Fibroblast of upper back skin (primary cell): ENCODE measurements at places on chromosomes 3 and 15.

- DNase-seq = no peak
These were observed 99.7 kb downstream of the CEMIP start for GRCh38 chr15:80878867-80879250.

- DNase-seq = no peak
These were observed 56.2 kb downstream of the ABHD2 start for GRCh38 chr15:89144491-89144890.

DNA sequence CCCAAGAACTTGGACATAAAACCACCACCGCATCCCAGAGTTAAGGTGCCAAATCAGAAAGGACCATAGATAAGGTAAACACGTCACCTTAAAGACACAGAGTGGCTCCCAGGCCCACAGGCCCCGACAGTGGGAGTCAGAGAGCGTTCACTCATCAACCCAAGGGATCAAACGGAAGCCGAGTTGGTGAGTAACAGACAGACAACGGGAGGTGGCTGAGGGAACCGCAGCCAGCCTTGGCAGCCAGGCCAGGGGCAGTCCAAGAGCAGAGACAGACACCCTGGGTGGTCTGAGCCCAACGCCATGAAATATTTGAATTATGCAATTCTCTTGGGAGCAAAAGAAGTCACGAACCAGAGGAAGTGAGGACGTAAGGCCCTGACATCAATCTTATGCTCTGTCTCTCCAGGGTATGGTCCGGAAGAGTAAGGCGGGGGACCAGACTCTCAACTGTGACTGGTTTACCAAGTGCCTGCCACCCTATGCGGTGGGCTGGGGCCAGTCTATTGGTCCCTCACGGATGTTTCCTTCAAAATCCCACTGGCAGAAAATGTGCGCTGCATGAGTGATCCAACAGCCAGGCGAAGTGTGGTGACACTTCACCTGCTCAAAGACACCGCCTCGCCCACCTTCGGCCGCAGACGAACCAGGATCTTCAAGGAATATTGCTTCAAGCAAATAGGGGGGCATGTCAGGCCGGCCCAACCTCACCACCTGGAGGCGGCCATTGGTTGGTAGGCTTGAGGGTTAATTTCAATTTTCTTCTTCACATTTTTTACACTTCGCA, 34.3 kb downstream of the TMEM44 start:
- peak; percentile 99 for DNase-seq

DNA sequence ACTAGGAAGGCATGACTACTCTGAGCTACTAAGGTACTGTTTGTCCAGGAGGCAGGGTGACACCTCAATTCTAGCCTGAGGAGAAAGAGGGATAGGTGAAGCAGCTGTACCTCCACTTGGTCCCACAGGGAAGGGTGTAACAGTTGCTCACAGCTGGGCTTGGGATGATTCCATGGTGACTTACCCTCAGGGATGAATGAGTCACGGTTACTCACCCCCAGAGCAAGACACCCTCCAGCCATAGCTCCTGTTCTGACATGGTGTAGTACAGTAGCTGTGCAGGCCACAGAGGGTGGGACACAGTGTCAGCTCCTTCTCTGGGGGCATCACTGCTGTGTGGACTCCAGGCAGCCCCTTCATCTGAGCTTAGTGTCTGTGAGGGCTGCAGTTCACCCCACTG, 868.6 kb upstream of the SEMA6D start:
- peak; percentile 75 for DNase-seq

GRCh38 chr15:49379996-49380395, 43.0 kb upstream of the FGF7 start:
- no peak for DNase-seq

DNA sequence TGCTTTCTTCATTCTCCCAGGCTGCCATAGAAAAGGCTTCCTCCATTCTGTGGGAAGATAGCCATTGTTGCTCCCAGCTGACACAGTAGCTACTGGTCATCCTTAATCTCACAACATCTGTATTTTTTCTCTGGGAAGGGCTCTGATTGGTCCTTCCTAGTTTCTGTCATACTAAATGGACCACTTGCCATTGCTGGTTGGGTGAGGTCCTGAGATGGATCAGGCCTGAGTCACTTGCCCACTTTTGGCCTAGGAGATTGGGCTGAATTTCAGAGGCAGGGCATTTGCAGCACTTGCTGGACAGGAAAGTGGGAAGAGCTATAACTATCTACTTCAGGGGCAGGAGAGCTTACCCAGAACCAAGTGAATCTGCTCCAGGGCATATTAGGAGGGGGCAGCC, 106.5 kb upstream of the PROK2 start:
- DNase-seq = no peak

GRCh38 chr15:30827625-30828303, 76.0 kb upstream of the FAN1 start:
- DNase-seq = no peak

- DNase-seq = no peak
These were observed 1249.8 kb downstream of the NSUN3 start for GRCh38 chr3:95312650-95313049.

DNA sequence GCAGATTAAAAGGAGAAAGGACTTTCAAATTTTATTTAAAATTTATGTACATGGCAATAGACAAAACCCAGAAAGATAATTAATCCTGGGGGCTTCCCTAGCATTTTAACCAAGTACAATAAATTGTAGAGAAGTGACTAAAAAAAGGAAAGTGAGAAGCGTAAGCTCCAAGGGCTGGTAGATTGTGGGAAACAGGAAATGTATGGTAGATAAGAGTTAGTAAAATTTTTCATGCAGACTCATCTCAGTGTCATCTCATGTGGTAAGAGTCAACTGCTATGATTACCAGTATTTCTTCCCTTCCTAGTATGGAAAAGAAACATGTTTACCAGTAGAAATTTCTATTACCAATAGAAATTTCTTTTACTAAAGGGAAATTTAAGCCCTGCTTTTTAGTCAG, 464.3 kb upstream of the AGTR1 start:
- peak; percentile 12 for DNase-seq

GRCh38 chr15:61685534-61685933, 374.7 kb downstream of the VPS13C start:
- no peak for DNase-seq

- DNase-seq = no peak
These were observed 137.4 kb upstream of the UMPS start for GRCh38 chr3:124592658-124593441.

GRCh38 chr15:88021601-88022000, 234.9 kb downstream of the NTRK3 start:
- peak; percentile 32 for DNase-seq

DNA sequence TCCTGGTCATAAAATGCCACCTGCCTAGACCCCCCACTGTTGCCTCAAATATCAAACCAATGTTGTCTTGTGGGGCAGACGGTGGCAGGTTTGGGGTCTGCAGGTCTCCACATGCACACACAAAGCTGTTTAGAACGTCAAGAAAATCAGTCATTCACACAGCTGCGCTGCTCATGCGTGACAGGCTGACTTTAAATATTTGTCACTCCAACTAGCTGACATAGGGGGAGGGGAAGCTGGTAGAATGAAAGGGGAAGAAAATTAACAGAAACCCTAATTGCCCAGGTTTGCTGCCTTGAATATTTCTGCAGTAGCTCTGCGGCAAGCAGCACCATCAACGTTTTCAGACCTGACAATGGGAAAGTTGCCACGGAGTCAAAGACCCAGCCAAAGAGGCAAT, 201.8 kb downstream of the ABHD5 start:
- no peak for DNase-seq

GRCh38 chr15:85367741-85368140, 12.7 kb upstream of the AKAP13 start:
- no peak for DNase-seq

DNA sequence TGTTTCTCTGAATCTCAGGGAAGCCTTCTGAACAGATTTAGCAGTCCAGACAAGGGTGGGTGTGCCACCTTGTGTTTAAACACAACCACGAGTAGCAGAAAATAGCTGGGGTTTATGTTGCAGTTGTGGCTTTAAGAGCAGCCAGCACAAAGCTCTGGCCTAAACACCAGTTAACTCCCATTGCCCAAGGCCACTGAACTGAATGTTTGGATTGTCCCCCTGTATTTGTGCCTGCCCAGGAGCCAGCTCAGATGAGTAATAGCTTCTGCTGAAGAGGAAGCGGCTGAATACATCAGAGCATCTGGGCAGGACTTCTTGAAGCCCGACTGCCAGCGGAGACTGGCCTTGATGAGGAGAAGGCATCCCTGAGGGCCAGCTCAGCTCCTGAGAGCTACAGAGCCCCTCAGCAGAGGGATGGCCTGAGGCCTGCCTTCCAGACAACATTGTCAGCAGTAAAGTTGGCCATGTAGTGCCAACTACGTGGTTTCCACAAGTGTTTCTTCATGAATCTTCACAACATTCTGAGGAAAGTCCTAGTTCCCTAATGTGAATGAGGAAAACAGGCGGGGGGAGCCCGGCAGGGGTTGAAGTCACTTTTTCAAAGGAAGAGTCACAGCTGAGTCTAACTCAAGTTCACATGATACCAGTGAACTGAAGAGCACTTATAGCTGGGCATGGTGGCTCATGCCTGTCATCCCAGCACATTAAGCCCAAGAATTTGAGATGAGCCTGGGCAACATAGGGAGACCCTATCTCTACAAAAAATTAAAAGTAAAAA, 65.8 kb upstream of the ZBTB38 start:
- DNase-seq = peak; percentile 21

- no peak for DNase-seq
These were observed 188.4 kb downstream of the CPNE4 start for GRCh38 chr3:131846296-131846924.

GRCh38 chr15:33679061-33679460, 289.2 kb upstream of the CHRM5 start:
- peak; percentile 10 for DNase-seq

GRCh38 chr3:77039606-77040171, at the start of gene ROBO2:
Gene ROBO2 (plus strand): TSS chr3:77040099. CDS start chr3:77040786, 687 bp downstream.
- no peak for DNase-seq

GRCh38 chr3:197782230-197782629, 8.8 kb upstream of the LRCH3 start:
- no peak for DNase-seq

DNA sequence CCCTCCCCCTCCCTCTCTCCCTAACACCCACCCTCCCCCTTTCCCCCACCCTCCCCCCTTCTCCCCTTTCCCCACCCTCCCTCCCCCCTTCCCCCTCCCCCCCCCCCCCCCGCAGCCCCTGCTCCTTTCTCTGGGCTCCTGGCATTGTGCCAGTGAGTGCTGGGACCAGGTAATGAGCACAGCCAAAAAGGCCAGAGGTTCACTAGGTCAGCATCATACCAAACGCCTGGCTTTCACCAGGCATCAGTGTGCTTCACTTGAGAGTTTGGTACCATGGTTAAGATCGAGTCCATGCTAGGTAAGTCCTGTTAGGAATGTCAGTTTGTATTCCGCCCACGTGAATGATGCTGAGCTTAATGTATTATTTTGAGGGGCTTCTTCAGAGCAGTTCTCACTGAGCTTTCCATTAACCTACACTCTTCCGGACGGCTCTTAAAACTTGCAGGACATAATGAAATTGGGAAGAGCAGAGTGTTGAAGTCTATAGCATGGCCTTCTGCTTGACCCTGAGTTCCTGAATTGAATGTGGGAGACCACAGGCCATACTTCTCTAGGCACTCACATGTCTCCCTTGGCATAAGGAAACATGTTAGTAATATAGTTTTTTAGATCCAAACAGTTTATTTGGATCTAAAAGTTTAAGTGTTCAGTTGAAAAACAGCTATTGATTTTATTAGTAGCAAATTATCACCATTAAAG, 45.6 kb downstream of the SENP2 start:
- DNase-seq = no peak

DNA sequence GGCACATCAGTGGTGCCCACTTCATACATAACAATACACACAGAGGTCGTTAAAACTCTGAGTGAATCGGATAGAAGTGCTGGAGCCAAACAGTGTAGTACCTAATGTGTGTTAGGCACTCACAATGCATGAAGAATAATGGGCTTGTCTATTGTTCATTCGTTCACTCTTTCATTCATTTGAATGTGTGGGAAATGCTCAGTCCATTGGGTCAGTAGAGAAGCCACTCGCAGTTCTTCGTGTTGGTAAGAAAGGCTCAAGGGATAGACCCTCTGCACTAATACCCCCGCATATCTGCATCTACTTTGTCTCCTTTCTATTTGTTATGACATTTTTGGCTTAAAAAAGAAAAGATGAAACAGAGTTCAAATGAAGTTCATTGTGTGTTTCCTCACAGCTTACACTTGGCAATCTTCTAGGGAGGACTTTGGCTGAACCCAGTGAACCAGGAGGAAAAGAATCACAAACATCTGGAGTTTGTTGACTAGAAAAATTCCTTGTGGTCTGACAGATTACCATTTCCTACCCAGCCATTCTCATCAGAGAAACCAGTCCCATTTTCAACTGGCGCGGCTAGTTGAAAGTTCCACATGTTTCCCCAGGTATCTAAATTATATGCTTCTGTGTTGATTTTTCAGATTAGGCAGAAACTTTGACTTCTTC, 32.8 kb upstream of the MFSD1 start:
- DNase-seq = peak; percentile 94

DNA sequence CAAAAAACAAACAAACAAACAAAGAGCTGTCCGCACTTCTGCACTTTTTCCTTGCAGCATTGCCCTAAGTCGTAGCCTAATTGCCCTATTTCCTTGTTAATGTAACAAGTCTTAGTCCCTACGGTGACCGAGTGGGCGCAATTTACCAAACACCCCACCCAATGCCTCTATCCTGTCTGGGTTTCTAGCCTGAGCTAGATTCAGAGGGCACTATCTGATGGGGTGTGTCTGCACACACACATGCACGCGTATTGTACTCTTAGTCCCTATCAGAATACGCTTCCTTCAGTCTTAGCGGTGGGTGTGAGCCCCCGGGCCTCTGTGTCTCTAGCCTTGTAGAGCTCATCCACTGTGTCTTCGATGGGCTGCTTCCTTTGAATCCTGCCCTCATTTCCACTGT, 125.9 kb upstream of the DLG1 start:
- DNase-seq = no peak

DNA sequence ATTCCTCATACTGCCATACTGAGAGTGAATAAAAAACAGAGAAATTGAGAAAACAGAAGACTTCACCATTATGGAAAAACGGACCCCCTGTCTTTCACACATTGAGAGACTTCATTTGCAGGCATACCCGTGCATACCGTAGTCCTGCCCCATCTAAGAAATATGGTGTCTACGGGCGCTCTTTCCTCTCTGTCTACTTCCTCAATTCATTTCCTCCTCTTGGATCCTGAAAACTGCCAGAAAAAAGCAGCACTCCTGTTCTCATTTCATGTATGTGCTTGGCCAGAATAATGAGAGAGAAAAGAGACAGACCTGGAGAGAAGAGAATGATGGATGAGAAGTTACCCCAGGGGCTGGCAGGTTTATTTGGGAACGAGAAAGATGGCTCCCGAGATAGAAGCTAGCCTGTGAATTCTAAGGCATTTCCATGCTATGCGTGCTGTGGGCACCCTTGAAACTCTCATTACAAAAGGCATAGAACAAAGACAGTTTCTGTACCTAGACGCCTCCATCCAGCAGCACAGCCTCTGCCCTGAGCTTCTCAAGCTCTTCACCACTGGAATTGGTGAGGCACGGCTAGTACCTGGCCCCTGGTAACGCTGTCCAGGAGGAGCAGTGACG, 62.5 kb upstream of the EPHB3 start:
- no peak for DNase-seq
